ENCODE measurements at places on chromosomes 12 and 14.
A peak's percentile ranks its signal among the peaks of the same experiment; 100 is the strongest.

DNA sequence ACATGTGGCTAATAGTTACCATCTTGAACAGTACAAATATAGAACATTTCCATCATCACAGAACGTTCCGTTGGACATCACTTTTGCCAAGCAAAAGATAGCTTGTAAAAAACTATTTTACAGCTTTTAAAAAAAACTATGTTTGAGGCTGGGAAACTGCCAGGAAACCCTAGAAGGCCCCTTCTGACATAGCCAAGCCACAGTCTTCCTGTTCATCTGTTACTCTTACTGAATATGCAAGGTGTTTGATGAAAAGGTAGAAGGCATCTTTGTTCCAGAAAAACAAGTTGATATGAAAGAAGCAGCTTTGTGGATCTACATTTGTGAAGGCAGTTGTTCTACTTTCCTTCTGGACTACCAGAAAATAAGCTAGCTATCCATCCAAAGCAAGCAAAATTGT, 23.6 kb upstream of the WNK1 start:
- DNase-seq = no peak

GRCh38 chr14:105918496-105919262, 392.3 kb downstream of the TMEM121 start:
- no peak for DNase-seq

DNA sequence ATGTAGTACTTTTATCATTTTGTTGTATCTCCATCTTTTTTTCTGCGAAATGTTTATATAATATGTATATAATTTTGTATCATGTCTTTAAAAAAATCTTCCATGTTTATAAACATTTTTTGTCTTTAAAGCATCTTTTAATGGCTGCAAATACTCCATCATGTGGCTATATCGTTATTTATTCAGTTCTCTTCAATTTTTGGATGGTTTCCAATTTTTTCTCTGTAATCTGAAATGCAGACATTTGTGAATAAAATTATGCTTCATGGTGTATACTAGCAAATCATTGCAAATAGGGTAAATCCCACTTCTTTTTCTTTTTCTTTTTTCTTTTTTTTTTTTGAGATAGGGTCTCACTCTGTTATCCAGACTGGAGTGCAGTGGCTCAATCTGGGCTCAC, 54.0 kb downstream of the CPSF2 start:
- no peak for DNase-seq

GRCh38 chr14:56000846-56001245, 117.4 kb upstream of the PELI2 start:
- DNase-seq = no peak

- no peak for DNase-seq
These were observed 2.2 kb upstream of the CSAD start for GRCh38 chr12:53182903-53183302.

- DNase-seq = no peak
These were observed 120.9 kb downstream of the MED13L start for GRCh38 chr12:116156614-116157013.

DNA sequence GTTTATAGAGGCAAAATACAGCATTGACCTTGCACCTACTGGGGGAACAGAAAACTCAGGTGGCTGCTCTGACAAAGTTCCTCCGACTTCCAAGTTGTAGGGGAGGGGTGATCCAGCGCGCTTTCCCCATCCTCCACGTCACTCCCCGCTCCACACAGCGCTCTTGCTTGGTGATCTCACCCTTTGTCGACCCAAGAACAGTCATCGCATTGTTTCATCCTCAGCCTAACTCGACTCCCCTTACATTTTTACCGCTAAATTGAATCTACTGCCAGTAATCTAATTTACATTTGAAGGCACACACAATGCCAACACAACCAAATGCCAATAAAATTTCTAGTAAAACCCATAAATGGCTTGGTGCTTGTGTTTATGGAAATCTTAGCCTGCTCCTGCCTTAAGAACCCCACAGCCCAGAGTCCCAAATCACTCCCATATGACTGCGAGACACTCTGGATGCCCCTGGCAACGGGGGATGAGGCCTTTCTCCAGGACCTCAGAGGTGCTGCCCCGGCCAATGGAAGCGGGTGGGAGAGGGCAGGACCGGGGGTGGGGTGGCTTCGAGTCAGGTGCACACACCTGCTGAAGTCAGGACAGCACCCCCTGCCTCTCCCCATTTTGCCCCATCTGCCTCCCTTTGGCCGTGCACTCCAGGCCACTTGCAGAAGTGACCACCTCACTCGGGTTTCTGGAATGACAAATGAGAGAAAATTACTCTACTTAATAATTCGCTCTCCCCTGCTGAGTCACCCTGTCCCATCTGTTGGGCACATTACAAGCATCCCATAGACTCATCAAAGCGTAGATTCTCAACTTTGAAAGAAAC, 98.2 kb upstream of the GSC start:
- DNase-seq = peak; percentile 83

DNA sequence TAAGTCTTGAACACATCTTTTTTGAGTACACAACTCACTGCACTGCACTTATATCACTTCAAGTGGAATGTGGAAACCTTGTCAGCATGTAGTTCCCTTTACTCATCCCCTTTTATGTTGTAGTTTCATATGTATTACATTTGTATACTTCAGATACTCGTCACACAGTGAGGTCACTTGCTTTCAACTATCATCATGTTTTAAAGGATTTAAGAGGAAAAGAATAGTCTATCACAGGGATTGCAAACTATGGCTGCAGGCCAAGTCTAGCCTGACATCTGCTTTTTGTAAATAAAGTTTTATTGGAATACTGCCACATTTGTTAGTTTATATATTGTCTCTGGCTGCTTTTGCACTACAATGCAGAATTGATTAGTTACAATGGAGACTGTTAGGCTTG, 24.3 kb downstream of the CNOT2 start:
- DNase-seq = no peak

- DNase-seq = peak; percentile 43
These were observed 397.1 kb downstream of the MDGA2 start for GRCh38 chr14:47278233-47278842.

DNA sequence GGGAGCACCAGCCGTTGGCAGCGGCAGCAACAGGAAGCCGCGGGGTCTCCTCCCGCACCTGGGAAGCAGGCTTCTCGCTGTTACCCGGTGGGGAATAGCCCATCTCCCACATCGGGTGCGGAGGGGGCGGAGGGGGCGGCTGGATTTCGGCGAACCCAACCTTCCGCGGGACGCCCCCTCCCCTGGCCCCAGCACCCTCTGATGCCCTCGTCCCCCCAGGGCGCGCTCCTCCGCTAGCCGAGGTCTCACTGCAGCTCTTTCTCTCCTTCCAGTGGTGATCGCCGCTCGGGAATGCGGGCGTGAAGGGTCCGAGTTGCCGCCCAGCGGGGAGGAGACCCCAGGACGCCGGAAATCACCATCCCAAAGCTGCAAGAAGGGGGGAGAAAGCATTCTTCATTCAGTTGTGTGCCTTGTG, 303 bp downstream of the SAMD4A start:
- DNase-seq = no peak

GRCh38 chr12:82415402-82415801, 57.1 kb downstream of the METTL25 start:
- DNase-seq = no peak

DNA sequence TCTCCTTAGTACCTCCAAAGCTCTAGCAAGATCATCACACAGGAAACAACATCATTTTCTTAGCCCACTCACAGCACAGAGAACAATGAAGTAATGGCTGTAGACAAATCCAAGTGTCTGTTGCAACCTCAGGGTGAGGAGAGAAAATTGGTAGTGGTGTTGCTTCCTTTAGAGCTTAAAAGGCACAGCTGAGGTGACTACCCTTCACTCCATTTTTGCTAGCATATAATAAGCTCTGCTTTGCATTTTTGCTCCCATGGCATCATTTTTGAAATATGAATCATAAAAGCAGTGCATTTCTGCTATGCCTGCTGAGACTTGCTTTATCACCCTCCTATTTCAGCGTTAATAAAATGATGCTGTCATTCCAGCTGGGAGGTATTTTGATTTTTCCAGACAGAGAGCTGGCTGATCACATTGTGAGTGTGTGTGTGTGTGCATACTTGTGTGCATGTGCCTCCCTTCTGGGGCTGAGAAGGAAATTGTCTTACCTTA, 18.5 kb upstream of the PCNX1 start:
- DNase-seq = peak; percentile 52

DNA sequence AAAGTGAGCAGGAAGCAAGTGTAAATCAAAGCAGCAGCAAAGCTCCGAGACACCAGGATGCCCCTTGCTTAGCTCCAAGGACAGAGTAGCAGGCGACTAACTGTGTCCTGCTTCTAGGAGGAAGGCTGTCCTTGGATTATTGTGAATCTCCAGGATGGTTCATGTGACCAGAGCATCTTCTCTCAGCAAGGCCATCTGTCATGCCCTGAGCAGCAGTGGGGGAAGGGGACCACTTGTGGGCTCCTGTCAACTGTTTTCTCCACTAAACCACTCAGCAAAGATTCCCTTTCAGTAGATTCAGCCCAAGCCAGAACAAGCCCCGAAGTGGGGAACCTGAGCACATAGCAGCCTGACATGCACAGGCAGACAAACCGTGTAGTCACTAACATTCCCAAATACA, 19.4 kb downstream of the MAP3K9 start:
- DNase-seq = no peak

DNA sequence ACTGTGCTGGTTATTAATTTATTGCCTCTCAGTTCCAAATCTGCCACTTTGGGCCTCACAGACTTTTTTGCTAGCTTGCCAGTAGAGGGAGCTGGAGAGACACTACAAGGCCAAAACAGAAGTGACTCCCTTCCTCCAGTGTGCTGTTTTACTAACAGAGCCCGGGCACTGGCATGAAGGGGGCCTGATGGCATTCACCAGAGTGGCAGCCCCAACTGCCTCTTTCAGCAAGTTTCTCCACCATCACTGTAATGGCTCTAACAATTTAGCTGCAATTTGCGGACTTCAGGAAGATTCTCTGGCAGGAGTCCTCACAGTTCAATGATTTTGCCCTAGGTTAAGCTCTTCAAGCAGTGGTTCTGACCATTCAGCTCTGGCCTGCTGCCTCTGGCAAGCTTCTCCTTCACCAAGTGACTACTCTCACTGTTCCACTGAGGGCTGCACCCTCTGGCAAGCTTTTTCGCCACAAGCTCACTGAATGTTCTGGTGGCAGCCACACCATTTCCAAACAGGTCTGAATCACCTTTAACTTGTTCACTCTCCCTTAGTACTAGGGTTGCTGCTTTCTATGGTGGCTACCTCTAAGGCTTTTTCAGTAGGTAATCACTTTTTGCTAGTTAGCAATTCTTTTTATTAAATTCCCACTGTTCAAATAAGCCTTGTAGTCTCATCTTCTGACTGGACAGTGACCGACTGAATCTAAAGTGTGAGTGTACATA, 104.9 kb downstream of the ZC3H14 start:
- peak; percentile 79 for DNase-seq

DNA sequence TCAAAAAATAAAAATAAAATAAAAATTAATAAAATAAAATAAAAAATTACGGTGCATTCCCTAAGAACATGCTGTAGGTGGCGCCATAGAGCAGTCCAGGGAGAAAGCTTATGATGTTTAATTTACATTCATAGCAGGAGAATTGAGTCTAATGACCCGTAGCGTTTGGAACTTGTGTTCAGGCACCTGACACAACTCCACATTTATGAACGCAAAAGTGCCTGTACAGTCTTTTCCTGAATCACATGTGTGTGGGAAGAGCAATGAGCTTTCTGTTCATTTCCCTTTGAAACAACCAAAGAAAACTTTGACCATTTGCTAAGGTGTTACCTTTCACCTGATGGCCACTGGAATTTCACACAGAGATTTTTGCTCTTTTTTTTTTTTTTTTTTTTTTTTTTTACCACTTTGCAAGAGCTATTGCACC, 60.6 kb upstream of the KCNA1 start:
- no peak for DNase-seq

DNA sequence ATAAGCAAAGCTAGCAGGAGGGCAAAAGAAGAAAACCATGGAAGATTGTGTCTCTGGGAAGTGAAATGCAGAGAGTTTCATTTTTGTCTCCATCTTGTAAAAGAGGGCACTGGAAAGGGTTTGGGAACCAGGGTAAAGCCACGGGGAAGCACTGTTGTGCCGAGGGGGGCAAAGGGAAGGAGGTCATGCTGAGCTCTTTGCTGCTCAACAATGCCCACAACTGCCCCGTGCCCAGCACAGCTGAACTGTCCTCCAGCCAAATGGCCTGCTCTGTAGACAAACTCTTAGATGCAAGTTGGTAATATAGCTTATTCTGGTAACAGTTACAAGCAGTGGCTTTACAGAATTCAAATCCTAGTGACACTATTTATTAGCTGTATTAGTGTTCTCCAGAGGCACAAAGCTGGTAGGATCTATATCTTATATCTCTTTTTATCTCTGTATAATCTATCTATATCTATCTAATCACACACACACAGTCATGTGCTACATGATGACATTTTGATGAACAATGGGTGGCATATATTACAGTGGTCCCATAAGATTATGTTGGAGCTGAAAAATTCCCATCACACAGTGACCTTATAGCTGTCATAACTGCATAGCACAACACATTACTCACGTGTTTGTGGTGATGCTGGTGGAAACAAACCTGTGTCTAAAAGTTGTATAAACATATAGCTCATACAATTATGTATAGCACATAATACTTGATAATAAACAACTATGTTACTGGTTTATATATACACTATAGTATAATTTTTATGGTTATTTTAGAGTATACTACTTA, 203.4 kb upstream of the DDHD1 start:
- no peak for DNase-seq

DNA sequence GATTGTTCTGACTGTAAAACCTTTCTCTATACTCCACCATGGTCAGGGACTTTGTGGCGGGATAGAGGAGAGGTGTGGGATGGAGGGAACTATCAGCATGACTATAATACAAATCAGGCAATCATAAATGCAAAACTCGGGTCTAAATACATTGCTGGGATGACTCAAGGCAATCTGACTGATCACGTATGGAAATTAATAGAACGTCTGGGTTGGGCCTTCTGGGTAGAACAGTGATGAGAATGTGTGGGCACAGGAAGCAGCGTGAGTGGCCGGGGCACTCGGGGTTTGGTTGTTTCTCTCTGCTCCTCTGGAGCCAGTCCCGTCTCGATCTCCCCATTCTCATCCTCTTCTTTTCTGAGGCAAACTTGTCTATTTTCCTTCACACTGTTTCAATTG, 485.8 kb downstream of the VRK1 start:
- no peak for DNase-seq

DNA sequence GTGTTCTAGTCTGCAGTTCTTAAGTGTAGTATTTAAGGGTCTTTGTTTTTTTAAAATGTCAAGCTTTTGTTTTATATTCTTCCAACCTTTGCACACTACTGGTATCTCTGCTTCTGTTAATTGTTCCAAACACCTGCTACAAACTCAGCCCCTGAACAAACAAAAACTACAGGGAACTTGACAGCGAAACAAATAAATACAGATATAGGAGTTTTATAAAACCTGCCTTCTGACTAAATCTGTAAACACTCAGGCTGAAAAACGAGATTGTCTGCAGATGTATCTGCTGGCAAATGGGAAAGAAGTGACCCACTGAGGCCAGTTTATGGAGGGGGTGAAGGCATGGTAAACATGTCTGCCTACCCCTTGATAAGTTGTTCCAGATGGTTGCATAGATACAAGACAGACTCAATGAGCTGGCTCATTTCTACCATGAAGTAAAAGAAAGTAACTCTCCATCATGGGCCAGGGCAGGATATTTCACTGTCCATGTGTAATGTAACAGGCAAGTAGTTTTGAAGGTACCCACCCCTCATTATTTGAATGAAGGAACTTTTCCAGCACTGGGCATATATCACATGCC, 75.6 kb downstream of the LMO3 start:
- no peak for DNase-seq

GRCh38 chr14:90407230-90407629, 10.4 kb downstream of the CALM1 start:
- no peak for DNase-seq
